Iris pigment epithelial cell (primary cell): ENCODE measurements at places on chromosomes 2 and 18.

DNA sequence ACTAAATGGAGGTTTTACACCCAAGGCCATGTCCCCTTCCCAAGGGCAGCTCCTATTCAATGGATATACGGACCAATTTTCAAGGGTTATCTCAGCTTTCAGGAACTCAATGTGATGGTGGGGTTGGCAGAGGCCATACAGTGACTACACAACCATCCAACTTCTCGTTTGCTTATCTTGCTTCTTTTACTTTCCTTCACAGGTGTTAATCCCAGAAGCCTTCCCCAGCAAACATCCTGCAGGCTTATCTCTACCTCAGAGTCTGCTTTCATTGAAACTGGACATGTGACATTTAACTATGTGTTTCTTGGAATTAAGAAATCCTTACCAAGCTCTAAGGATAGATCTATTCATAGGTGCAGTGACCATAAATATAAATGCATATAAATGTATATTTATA, 443.8 kb upstream of the CDH20 start:
- DNase-seq, result no peak

DNA sequence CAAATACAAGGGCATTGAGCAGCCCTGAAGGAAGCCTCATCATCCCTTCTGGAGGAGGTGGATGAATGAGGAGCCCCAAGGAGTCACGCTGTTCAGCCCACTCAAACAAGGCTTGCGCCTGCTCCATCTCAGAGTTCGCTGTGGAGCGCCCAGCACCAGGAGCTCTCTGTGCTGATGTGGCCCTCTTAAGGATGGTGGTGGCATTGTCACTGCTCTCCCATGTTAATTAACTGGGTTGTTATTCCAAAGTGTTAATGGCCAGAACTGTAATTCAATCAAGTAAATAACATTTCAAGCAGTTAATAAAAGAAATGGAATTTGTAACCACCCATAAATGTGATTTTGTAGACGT, 726.0 kb upstream of the RAB6C start:
- no peak for DNase-seq

DNA sequence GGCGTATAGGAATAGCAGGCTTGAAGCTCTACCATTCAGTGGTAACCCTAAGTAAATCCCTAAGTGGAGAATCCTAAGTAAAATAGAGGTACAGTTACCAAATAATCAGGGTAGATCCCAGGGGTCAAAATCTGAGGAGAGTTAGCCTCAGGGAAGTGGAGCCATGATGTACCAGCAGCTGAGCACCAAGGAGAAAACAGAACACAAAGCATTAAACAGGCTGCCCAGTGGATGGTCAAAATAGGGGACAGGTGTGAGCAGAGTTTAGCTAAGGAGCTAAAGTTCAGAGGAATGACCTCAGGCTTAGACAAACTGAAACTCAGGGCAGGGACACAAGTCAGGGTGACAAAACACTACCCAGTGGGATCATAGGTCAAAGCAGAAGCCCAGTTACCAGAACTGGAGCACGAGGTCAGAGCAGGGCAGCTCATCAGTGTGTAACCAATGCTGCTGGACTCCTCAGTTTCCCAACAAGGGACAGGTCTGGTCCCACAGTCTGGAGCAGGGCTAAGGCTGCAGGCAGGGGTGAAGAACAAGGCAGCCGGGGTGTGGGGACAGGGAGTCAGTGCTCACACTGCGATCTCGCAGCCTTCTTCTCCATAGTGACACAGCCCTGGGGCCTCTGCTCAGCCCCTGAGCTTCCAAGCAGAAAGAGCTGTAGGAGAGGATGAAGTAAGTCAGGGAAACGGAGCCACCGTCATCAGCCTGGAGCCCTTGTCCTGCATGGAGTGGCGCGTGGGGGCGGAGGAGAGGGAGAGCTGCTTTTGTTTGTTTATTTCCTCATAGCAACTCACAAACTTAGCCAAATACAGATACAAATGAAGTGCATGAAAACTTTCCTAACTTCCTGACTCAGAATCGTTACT, 264.0 kb downstream of the MREG start:
- DNase-seq, result peak; percentile 70

- DNase-seq, result no peak
Measured at GRCh38 chr2:59604123-59604522, 949.3 kb downstream of the BCL11A start.

DNA sequence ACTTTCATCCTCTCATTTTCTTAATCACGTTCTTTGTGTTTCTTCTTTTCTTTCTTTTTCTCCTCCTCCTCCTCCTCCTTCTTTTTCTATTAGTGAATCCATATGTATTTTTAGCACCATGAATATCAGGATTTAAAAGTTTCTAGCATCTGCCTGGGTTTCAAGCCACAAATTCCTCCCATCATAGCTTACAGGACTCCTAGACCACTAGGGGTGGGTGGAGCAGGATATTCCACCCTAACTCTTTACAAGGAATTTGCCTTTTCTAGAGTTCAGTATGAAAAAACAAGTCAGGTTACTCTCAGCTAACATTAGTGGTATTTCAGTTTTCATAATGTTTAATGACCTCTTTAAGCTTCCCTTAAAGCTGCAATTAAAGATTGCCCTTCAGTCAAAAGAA, 19.1 kb upstream of the LRRTM1 start:
- DNase-seq, result no peak

DNA sequence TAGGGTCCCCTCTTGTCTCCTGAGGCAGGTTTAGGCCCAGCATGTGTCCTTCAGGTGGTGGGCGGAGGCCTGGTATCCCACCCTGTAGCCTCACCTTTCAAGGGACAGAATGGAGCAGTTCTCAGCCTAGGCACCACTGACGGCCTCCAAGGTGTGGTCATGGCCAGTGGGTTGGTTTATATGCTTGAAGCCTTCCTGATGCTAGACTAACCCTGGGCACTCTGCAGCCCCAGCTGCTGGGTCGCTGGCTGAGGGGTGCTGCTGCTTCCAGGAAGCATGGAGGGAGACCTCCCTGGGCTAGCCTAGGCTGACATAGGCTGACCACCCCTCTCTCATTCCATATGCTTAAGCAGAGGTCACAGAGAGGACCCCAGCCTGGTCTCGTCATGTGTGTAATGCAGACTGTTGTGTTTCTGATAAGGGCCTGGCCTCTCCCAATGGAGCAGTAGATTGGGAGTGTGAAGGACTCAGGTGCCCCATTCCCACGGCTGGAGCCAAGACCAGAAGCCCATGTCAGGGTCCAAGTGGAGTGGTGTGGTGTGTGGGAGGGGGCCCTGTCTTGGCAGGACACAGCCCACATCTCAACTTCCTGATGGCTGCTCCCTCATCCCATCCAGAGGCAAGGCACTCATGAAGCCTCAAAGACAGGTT, 206.6 kb downstream of the DYSF start:
- DNase-seq, result no peak

DNA sequence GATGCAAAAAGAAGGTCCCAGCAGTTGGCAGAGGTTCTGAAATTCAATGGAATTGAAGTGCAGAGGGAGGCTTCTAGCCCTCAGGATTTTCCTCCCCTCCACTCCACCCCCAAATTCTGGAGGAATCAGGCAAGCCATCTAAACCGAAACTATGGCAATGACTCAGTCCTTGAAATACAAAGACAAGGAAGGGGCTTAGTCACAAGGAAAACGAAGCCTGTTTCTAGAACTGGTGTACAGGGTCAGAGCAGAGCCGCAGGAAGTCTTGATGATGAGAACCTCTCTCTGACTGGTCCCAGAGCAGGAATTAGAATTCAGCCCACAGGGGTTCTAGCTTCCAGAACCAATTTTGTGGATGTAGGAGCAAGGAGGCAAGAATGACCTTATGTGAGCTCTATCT, 111.7 kb upstream of the SCN1A start:
- DNase-seq, result peak; percentile 97

DNA sequence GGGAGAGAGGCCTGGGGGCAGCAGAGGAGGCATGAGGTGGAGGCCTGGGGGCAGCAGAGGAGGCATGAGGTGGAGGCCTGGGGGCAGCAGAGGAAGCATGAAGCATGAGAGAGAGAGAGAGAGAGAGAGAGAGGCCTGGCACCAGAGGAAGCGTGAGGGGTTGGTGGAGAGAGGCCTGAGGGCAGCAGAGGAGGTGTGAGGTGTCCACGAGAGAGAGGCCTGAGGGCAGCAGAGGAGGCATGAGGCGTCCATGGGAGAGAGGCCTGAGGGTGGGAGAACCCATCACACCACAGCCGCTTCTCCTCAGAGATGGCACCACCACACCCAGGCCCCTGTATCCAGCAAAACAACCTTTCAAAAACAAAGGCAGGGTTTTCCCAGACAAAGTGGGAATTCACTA, 55.7 kb upstream of the KCNG2 start:
- no peak for DNase-seq

- no peak for DNase-seq
Measured at GRCh38 chr2:239724194-239724849, 300.8 kb downstream of the NDUFA10 start.

GRCh38 chr2:204321910-204322751, 223.1 kb upstream of the PARD3B start:
- DNase-seq, result peak; percentile 39

DNA sequence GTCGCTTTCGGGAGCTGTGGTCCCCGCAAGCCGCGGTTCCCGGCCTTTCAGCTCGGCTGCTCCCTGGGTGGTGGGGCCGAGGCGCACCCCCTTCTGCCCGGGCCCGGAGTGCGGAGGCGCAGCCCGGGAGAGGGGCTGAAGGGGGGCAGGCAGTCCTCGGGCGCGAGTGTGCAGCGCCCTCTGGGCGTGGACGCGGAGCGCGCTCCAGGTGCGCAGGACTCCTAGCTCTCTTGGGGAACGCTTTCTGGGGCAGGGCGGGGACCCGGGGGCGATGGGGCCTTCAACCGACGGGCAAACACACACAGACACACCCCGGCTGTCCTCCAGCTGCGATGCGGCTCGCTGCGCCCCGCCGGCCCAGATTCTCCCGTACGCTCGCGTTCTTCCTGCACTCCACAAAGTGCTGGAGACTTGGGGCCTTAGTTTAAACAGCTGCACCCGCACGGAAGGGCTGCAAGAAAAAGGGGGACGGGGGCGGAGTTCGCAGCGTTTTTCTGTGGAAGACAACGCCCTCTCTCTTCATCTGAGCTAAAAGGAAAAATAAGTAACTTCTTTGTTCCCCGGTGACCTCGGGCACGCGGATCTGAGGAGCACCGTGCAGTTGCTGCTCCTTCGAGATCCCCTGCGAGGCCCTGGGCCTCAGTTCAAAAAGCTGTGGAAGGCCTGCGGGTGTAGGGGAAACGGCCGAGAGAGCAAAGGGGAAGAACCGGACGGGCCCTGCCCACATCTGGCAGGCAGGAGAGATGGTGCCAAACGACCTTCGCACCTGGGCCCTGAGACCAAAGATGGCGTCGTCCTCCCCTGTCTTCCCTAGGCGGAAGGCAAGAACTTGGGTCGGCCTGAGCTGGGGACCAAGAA, 593 bp upstream of the SDC1 start:
- peak; percentile 66 for DNase-seq

GRCh38 chr2:70977605-70978205, 725 bp upstream of the ANKRD53 start:
- DNase-seq, result peak; percentile 86

GRCh38 chr18:22185771-22186386, 16.5 kb downstream of the GATA6 start:
- no peak for DNase-seq

DNA sequence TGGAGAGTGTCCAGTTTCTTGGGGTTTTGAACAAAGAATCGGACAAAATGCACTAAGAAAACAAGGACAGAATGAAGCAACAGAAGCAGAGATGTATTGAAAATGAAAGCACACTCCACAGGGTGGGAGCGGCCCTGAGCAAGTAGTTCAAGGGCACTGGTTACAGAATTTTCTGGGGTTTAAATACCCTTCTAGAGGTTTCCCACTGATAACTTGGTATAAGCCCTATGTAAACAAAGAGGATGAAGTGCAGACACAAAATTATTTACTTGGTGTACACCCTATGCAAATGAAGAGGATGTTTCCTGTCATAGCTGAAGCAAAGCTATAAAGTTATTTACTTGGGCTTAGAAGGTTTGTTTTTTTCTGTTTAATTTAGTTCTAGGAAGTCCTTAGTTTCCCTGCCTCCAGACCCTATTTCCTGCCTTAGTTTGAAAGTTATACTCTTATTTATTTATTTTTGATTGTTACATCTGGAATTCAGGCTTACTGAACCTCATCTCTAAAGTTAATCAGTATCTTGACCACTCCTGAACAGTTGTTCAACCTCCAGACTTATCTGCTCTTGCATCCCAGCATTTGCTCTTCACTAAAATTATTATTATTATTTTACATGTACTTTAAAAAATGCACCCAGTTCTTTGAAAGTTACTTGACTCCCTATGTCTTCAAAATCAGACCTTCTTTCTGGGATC, 193.5 kb downstream of the SPP2 start:
- peak; percentile 64 for DNase-seq

- no peak for DNase-seq
Measured at GRCh38 chr2:190488516-190489233, 45.8 kb downstream of the NEMP2 start.

- DNase-seq, result peak; percentile 63
Measured at GRCh38 chr2:134727385-134727784, 8.6 kb upstream of the TMEM163 start.

GRCh38 chr2:53334610-53335009, 433.0 kb upstream of the CHAC2 start:
- no peak for DNase-seq

DNA sequence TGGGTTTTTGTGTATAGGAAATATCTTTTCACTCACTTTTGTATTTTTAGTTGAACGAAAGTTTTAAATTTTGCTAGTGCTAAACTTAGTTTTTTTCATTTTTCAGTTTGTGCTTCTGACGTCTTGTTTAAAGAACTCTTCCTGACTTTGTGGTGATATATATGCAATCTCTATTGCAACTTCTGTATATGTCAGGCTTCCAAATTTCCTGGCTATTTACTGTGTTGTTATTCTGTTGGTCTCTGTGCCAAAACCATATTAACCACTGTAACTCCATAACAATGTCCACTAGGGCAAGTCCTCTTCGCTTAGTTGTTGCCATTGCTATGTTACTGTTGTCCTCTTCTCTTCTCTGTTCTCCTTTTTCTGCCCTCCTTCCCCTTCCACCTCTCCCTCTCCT, 3.2 kb upstream of the EHD3 start:
- no peak for DNase-seq

GRCh38 chr2:205496772-205497171, 185.5 kb upstream of the NRP2 start:
- peak; percentile 79 for DNase-seq

GRCh38 chr2:106596844-106597243, 109.7 kb downstream of the CD8B2 start:
- DNase-seq, result peak; percentile 26

DNA sequence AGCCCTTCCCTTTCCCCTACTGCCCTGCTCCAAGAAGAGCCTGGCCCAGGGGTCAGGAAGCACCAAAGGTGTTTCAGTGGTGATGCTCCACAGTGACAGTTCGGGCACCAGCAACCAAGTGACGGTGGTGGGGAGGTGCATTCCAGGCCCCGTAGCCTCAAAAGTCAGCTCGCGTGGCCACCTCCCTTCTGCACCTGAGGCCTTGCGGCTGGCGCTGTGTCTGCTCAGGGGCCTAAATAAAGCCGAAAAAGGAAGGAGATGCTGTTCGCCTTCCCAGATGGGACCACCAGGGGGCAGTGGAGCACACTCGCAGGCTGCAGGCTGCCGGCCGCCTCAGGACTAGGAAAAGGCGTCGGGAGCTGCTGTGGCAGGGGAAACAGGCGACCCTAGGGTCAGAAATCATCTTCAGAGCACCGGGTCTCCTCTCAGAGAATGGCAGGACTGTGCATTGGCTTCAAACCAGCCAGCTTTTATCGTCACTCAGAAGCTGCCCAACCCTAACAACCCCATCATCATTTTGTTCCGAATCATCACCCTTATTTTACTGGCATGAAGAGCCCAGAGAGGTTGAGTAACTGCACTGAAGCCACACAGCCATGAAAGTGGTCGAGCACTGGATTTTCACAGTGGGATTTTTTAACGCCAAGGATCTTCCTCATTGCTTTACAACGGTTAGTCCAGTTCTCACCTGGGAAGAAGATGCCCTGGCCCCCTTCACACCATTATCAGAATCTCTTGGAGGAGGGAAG, 213.0 kb upstream of the CELF4 start:
- peak; percentile 17 for DNase-seq

- DNase-seq, result no peak
Measured at GRCh38 chr2:33304032-33304864, 172.2 kb upstream of the RASGRP3 start.
